Activated T-cell treated with anti-CD3 and anti-CD28 coated beads, Interleukin-2, amount 50 U/mL, for 4 hours (primary cell): ENCODE measurements at places on chromosomes 1 and 21. TPM values are rescaled to one million over a fixed set of nuclear protein-coding genes. Genes with fewer than 3 reads are reported as not detected.

FCAMR gene
- not detected for total RNA-seq

RHBDL2 gene
- total RNA-seq = not detected

SLAMF9 gene
- not detected for total RNA-seq

KRTAP21-1 gene
- not detected for total RNA-seq

FGR gene
- total RNA-seq = 0.08 TPM

CD1E gene
- not detected for total RNA-seq

CR1L gene
- not detected for total RNA-seq

PTAFR gene
- 3.4 TPM for total RNA-seq

LCE1A gene
- not detected for total RNA-seq

INSRR gene
- not detected for total RNA-seq
